ENCODE measurements at places on chromosomes 12 and 14. TPM values are rescaled to one million over a fixed set of nuclear protein-coding genes. Genes with fewer than 3 reads are reported as not detected.
A peak's percentile ranks its signal among the peaks of the same experiment; 100 is the strongest.

RNF41 gene
- total RNA-seq: 75.0 TPM

DNA sequence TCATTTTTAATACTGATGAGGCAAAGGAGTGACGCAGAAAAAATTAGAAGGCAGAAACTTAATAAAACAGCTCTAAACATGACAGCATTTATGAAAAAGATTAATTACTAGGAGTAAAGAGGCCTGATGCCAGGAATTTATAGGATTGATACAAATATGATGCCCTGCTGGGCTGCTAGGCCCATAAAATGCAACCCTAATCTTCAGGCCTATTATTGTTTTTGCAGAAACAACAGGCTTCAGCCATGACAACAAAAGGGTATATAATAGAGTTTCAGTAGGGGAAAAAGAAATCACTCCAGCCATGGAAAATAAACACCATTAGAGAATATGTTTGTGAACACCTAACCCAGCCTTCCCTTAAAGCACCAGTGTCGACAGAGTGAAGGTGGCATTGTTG is 50.6 kb downstream of the OTX2 start:
- DNase-seq: no peak

DNA sequence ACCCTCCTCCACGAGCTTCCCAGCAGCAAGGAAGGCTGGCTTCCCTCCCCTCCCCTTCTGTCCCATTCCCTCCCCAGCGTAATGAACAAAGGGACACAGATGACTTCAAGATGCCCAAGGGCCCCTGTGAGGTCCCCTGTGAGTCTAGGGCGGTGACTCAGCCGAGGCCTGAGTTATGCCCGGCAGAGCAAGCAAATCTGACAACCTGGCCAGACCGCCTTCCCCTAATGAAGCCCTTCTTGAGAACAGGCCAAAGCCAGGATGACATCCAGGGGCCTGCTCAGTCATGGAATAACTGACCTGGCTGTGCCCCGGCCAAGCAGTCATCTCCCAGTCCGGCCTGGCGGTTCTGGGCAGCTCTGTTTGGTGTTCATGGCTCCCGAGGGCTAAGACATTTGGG is 89.2 kb downstream of the DICER1 start:
- DNase-seq: no peak

DNA sequence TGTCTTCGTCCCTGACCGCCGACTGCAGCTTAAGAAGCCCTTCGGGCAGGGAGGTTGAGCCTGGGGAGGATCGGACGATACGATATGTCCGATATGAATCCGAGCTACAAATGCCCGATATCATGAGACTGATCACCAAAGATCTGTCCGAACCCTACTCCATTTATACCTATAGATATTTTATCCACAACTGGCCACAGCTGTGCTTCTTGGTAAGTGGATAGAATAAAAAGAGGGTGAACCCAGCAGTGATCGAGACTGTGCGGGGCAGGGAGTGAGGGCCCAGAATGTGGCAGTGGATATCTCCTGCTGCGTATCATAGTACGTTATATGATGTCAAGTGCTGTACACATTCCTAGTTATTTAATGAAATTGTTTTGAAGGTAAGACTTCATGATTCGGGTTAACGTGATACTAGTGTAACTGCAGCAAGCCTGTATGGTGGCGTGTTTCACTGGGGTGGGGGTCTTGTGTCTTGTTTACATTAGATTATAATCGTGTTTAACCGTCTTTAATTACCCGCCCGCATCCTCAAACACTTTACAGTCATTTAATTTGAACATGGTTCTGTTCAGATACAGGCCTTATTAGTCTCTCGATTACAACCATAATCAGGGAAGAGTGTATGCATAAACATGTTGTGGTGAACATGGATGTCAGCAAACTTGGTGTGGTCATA is 1.3 kb downstream of the NAA30 start:
- DNase-seq: peak; percentile 26

DNA sequence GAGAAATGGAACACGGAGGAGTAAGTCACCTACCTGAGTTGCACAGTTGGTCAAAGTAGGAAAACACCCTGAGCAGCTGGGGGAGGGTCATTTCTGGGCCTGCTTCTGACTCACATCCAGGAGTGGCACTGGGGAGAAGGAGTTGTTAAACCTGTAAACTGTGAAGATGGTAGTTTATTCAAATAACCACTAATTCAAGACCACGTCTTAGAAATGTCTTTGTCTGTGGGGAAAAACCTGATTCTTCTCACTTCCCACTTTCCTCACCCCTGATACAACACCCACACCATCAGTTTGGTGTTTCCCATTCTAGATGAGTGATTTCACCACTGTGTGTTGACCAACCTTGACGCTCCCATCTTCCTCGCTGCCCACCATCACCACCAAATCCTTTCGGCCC is 207.1 kb downstream of the ANO4 start:
- no peak for DNase-seq

DNA sequence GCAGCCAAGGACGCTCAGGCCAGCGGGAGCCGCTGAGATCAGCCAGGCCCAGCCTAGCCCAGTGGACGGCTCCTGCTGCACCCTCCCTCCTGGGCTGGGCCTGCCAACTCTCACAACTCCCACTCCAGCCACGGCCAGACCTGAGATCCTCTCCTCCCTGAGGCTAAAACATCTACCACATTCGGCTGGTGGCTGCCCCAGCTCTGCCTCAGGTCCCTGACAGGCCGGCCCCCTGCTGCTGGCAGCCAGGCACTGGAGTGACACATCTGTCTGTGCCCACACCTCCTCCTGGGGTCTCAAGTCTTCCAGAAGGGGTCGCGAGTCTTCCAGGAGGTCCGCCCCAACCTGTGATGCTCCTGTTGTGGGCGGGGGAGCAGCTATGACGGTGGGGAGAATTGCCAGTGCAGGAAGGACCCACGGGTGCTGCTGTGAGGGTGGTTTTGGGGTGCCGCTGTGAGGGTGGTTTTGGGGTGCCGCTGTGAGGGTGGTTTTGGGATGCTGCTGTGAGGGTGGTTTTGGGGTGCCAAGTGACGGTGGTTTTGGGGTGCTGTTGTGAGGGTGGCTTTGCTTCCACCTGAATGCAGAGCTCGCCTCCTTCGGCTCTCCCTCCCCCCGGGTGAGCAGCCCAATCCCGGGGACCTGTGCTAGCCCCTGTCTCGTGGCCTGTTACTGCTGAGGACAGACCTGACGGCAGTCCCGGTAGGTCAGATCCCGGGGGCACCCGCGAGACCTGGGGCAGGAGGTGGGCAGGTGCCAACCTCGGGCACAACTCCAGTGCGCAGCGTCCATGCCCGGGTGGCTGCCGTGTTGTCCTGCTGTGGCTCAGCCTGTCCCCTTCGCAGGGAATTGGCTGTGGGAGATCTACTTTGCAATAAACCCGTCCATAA is 27.5 kb upstream of the C14orf180 start:
- no peak for DNase-seq

GRCh38 chr14:98366429-98366828 is 905.6 kb downstream of the BCL11B start:
- no peak for DNase-seq

GRCh38 chr14:101628975-101629374 is 67.7 kb downstream of the DIO3 start:
- no peak for DNase-seq

DNA sequence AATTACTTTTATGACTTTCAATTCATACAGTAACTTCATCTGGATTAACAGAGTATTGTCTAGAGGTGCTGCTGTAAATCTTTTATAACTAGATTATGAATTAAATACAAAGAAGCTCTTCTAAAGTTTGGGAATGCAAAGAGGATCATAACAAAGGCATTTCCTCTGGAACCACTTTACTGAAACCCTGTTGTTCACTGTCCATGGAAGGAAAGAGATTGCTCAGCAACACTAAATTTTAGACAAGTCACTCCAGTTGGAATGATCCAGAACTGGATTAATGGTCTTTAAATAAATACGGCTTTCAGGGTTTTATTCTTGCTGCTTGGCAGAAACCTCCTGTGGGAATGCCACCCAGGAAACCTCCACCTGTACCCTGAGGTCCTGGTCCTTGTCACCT is 250.6 kb downstream of the KSR2 start:
- no peak for DNase-seq

DNA sequence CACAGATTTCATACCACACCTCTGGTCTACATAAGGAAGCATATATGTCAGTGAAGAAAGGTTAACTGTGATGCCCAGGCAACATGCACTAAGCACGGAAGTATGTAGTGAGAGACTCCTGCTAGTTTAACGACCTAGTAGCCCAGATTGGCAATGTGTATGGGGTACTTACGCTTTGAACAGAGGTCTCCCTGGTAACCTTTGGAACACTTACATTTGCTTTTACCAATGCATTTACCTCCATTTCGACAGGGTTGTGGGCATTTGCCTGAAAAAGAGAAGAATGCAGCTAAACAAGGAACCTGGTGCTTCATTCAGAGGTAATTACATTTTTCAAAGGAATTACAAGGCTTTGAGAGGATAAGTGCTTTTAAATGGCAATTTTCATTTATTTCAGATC is 65.2 kb downstream of the WIF1 start:
- no peak for DNase-seq

DNA sequence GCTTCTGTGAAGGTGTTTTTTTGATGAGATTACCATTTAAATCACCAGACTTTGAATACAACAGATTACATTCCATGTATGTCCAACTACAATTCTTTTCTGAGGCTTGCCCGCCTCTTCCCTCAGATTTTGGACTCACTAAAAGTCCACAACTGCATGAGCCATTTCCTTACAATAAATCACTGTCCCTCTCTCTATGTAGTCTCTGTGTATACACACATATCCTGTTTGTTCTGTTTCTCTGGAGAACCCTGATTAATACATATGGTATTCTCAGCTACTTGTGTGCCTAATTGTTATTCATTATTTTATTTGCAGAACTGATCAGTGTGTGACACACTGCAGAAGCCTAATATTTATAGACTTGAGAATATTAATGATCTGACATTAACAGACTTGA is 2.4 kb upstream of the MIPOL1 start:
- DNase-seq: peak; percentile 22

DNA sequence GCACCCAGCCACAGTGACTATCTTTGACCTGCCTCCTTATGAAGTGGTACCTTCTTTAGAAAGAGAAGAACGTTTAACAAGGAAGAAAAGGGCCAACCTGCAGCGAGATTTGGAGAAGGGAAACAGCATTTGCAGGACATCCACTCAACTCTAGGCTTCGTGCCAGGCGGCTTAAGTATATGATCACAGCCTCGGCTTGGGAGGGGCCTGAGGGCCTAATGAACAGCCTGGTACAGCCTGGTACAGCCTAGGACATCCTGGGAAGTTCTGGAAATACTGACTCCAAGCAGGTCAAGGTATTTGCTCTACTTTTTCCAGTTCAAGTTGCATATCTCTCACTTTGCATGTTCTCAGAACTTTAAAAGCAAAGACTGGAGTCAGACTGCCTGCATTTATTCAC is 16.1 kb downstream of the HCAR2 start:
- DNase-seq: peak; percentile 21
